DMS79 (cell line): ENCODE measurements at places on chromosomes 5 and 9.

DNA sequence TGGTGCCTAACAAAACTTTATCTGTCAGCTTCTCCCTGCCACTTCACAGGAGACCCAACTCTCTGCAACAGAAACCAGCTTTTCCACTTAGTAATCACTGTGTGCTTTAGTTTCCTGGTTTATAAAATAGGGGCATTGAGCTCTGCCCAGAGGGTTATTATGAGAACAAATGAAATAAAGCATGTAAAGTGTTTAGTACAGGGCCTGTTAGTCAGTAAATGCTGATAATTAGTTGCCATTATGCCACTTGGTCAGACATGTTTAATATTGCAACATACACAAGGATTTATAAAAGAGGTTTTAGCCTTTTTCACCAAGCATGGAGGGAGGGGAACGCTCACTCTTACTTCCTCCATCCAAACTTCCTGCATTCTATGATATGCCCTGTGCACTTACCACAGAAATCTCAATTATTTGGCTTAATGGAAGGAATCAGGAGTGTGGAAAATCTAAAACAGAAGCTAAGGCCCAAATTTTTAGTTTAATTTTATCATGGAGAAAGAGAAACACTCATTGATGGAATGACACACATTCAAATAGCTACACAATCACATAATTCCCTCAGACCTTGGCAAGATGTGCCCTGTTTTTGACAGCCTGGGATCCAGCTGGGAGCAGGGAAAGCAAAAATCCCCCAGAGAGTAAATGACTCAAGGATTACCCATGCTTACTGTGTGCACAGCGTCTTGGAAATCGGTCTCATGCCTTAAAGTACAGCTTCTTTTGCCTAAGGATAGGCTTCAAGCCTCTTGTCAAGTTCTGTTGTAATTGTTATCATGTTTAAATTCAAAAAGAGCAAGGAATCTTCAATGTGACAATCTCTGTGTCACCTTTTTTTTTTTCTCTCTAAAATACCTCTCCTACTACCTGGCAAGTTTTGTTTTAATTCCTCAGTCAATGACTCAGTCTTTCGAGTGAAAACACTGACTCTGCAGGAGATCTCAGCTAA, 34.0 kb downstream of the ZNF474 start:
- DNase-seq, result no peak

DNA sequence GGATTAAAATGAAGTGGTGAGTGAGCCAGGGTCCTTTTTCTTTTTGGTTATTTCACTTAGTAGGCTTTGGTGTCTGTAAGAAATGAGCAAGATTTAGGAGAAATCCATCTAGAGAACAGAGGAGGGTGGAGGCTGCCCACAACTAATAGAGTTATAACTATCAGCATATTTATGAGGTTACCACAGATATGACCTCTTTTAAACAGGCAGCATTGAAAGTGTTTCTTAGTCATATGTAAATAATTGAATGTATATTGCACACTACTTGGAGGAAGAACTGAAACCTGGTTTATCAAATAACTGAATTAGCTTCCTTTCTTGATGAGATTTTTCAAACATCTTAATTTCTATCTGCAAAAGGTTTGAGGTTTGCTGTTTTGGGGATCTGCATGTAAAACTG, 483.1 kb upstream of the PIK3R1 start:
- DNase-seq, result no peak

- DNase-seq, result no peak
These were observed 5.1 kb upstream of the ORM1 start for GRCh38 chr9:114317665-114318357.

GRCh38 chr9:38319496-38320173, 72.9 kb upstream of the ALDH1B1 start:
- peak; percentile 12 for DNase-seq

DNA sequence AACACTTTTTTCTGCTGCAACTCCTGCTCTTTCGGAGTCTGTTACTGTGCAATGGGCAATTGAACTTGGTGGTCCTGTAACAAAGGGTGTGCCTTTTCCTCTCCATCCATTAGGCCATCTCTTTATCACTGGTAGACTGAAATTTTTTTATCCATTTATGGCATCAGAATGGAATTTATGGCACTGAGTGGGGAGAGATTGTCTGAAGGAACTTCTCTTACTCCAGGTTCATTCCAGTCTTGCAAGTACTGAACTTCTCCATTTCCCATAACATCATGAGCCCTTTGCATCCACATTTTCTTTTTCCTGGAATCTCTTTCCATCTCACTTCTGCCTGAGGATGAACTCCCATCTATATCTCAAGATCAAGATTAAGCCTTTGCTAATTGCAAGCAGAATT, 10.0 kb downstream of the SLC46A2 start:
- DNase-seq, result no peak

- DNase-seq, result no peak
These were observed 17.9 kb downstream of the FGD3 start for GRCh38 chr9:92965061-92965758.

DNA sequence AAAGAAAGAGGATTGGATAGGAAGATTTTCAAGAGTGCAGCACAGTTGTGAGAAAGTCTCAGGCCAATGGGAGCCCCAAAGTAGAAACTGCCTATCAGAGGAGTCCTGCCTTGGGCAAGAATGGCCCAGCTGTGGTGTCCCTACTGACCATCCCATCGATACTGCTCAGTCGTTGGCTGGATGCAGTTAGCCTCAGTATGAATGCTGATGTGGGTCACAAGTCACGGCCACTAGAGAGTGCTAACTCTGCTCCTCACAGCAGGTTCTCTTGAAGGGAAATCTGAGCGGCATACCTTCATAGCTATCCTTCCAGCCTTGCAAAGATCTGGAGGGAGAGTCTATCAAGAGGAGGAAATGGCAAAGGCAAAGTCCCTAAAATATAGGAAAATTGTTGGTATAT, 11.6 kb upstream of the CETN3 start:
- DNase-seq, result no peak

DNA sequence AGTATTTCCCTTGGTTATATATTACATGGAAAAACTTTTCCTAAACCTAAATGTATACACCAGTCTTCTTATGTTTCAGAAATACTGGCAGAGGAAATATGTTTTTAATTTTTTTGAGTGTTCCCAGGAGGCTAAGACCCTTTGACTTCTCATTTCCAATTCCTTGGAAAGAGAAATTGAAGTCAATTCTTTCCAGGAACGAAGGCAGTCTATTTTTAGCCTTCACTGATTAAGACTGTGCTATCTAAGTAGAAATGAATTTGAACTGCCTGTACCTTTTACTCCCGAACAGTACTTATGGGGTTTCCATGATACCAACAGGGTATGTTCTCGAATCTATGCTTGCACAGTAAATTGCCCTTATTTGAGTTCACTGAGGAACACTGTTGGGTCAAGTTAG, 340.3 kb upstream of the CD180 start:
- DNase-seq, result no peak

DNA sequence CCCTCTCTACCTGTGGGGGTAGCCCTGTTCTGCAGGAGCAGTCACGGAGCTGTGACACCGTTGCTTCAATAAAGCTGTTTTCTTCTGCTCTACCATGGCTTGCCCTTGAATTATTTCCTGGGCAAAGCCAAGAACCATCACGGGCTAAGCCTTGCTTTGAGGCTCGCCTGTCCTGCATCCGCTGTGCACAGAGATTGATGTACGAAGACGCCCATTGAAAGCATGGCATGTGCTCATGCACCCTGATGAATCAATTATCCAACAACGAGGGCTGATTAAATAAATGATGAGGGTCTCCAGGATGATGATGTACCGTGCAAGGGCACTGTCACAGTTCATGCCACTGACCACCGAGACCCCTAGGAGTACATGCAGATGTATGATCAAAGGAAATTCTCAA, 20.7 kb downstream of the PTGES start:
- no peak for DNase-seq

DNA sequence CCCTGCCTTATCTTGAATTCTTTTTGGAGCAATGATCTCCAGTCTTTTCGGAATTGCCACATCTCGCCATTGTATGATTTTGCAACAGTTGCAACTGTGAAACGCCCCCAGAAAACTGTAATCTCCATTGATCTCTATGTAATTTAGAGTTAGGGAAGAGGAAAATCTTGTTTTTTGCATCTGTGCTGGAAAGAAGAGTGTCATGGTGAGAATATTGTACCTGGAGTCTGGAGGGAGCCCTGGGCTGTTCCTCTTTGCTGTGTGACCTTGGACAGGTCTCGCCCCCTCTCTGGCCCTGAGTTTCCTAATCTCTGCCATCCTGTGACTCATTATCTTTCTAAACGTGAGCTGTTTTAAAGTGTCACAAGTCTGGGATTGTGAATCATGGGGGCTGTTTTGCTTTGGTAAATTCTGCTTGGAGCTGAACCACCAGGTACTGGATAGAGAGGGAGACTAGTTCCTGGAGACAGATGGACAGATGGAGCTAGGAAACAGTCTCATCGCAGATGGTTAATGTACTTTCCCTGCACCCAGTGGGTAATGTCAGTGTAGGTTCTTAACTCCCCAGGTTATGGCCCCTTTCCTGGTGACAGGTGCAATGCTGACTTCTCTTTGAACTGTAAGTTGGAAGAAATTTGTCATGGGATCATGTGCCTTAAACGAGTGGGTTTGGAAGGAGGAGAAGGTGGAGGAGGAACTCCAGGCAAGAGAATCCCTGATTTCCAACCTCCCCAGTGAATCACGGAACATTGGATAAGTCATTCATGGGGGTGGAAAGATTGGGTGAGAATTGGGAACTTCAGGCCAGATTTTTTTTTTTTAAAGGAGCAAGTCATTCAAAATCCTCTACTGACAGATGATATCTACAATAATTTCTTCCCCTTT, 19.6 kb downstream of the PPARGC1B start:
- no peak for DNase-seq

DNA sequence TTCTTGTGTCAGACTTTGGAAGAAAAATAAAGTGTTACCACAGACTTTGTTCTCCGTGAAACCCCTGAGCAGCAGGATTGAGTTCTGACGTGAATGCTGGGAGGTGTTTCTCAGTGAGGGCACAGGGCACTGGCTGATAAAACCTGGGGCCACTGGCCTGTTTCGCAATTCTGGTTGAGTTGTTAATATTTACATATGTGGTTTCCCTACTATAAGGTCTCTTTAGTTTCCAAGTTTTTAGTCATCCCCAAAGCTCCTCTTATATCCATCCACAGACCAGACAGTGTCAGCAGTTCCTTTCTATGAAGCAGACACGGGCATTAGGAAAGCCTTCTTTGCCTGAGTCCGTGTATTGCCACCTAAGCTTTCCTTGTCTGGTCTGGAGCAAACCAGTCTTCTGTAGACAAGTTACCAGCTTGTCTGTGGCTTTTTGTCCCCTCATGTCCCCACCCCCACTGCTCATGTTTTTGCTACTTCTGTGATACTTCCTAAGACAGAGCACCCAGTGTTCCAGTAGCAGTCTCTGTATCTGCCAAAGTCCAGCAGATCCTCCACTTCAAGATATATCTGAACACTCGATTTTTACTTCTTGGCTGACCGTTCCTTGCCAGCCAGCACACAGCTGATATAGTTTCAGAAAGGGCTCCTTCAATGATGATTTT, 42.0 kb downstream of the ACO1 start:
- DNase-seq, result no peak

DNA sequence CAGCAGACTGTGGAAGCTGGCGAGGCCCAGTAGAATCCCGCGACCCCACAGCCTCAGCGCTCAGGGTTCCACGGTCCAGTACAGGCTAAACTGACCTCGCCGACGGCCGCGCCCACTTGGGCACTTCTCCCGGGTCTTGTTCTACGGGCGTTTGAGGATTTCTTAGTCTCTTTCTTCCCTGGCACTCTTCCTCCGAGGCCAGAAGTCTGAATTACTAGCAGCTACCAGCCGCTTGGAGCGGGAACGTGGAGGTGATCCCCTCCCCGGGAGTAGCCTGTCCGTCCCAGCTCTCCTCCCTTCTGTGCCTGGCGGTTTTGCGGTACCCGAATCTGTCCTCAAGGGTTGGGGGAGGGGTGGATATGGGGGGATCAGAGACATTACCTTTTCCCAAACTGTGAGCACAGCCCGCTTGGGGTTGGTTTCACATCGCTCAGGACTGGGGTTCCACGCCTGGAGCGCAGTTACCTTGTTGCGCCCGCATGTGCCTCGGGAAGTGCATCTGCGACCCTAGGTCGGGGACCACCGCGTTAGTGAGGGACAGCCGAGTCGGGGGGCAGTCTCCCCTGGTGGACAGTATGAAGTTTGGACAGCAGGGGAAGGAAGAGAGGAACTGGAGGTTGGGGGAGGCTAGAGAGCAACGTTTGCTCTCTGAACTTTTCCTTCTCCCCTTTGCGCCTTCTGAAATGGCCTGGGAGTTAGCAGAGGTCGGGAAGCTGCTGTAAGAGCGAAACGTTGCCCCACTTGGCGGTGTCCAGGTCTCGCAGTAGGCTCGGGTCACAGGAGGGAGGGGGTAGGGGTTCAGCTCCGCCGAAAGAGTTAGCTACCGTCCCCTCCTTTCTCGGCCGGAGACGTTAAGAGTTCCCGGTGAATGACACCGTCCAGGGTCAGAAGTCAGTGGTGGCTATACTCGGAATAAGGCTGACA, 190.8 kb downstream of the MEF2C start:
- no peak for DNase-seq

DNA sequence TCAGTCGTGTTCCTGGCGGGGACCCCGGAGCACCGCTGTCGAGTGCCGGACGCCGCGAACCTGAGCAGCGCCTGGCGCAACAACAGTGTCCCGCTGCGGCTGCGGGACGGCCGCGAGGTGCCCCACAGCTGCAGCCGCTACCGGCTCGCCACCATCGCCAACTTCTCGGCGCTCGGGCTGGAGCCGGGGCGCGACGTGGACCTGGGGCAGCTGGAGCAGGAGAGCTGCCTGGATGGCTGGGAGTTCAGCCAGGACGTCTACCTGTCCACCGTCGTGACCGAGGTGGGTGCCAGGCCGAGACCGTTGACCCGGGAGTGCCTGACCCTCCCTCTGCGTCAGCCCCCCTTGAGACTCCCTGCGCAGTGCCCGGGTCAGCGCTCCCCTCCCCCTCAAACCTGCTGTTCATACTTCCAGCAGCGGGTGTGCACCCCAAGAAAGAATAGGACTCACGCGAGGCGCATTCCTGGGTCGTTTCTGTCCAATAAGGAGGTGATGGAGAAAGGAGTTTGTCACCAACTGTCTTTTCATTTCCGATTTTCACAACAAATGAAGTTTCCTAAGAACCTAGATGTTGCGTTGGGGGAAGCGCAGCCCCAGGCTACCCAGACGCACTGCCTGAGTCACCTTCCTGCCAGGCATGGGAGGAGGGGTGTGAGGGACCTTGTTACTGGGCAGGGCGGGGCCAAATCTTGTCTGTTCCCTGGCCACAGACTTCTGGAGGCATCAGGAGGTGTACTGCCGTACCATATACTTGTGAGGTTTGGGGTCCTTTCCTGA, 722 bp downstream of the SLC22A4 start:
- DNase-seq, result no peak

DNA sequence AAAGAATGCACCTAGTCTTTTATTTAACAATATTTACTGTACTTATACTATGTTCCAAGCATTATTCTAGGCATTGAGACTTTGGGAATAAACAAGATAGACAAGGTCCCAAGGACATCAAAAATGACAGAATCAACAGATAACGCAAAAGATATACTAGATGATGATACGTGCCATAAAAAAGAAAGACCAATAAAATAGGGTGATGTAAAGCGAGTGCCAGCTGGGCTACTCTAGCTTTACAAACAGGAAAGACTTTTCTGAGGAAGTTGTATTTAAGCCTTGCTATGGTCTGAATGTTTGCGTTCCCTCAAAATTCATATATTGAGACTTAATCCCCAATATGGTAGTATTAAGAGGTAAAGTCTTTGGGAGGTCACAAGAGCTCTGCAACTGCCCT, 310.2 kb upstream of the RGMB start:
- DNase-seq, result no peak
